MV-4-11 (cell line): ENCODE measurements at places on chromosomes 1 and 21.
A peak's percentile ranks its signal among the peaks of the same experiment; 100 is the strongest.

GRCh38 chr1:1630191-1630964 is 1.6 kb upstream of the MMP23B start:
- DNase-seq: peak; percentile 74

DNA sequence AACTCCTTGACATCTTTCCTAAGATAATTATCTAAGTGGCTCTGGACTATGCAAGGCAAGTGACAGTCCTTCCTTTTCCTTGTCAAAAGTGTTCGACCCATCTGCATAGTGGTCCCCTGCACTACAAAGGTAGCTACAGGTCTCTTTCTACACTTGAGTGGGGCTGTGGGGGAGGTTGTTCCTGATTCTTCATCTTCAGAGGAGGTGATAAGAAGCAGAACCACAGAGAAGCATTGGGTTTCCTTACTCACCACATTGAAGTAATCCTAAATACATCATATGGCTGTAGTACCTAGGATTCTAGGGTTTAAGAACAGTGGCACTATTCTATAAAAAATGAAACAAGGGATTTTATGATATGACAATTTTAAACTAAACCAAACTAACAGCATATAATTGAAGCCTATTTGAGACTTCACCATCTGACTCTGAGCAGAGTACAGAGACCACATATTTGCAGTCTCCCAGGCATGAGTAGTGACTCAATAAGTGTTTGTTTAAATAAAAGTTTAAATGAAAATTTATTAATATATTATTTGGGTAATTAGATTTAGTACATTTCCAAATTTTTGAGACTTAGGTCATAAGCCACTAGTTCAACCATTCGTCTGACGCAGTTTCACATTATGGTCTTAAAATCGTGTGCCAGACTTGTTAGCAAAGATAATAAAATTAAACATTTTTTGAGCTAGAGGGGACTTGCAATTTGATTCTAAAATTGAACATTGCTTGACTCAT is 54.9 kb upstream of the NEK7 start:
- peak; percentile 10 for DNase-seq

DNA sequence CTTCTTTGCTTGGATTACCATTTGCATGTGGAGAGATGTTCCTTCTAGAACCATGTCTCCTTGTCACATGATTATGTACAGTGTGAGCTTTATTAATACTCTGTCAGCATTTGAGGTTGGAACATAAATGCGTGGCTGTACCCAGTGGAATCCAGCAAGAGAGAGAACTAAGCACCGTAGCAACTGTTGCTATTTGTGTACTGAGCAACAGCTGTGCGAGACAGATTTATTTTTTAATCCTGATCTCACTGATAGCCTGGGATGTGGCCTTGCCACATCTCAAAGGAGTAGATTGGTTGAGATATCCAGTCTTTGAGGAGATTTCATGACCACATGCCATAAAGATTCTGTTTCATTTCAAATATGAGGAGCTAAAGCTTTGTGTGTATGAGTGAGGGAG is 43.4 kb downstream of the KIF1B start:
- peak; percentile 40 for DNase-seq

- no peak for DNase-seq
These were observed 286.0 kb downstream of the HLX start for GRCh38 chr1:221164951-221165838.

GRCh38 chr1:34885405-34886247 is 26.1 kb upstream of the SMIM12 start:
- DNase-seq: no peak

DNA sequence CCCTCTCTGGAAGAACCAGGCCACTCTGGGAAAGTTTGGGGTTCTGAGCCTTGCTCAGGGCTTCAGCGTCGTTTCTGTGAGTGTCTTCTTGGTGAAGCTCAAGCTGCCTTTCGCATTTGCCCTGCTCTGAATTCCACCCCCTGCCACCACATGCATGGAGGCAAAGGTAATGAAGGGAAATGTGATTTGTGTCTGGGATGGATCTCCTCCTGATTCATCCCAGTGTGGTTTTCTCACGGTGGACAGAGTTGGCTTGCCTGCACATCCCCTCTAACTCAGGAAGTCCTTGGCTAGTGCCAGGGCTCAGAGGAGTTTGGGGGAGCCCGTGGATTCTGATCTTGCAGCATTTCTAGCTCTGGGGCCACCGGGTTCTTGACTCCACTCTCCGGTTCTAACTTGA is 173.6 kb upstream of the RAB4A start:
- no peak for DNase-seq

DNA sequence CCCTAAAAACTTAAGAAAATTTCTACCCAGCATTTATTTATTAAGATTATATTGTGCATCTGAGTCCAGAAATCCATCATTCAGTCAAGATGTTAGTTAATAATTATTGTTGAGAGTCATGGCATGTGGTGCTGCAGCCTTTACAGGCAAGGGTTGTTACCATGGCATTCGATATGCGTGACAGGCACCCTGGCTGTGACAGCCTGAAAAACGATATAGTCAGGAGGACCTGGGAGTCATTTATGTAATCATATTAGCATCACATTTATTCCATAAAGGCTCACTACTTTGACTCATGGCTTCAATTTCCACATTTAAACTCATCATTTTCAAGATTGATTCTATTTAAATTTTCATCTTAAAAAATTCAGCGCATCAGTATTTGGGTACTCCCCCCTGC is 68.0 kb downstream of the CACHD1 start:
- no peak for DNase-seq

GRCh38 chr1:109882288-109883245 is 28.1 kb upstream of the CSF1 start:
- no peak for DNase-seq

DNA sequence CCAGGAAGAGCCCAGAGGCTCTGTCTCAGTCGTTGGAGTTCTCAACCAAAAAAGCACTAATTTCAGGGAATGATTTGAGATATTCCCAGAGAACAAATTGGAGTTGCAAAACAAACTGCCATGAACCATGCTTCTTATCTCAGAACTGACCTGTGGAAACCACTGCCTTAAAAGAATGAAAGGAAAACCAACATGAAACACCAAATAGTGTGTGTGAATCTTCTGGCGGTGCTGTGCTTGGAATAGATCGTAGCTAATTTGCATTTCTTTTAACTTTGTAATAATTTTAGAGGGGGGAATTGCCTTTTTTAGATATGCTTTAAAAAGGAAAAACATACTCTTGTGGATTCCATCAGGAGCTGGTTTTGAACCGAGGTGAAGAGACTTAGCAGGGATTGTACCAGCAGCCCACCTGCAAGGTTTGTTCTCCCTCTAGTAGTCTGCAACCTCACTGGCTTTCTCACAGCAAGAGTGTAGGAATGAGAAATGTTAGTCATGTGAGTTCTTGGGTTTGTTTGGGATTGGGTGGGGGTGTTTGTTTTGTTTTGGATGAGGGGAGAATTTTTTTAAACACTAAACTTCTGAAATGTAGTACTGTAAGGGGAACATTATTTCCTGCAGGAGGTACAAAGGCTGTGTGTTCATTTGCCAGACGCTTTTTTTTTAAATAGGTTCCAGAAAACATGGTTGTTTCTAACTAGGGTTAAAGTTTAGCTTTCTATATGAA is 45.7 kb upstream of the ANGPTL1 start:
- DNase-seq: no peak

GRCh38 chr1:42176902-42177519 is 12.5 kb upstream of the GUCA2A start:
- DNase-seq: no peak

DNA sequence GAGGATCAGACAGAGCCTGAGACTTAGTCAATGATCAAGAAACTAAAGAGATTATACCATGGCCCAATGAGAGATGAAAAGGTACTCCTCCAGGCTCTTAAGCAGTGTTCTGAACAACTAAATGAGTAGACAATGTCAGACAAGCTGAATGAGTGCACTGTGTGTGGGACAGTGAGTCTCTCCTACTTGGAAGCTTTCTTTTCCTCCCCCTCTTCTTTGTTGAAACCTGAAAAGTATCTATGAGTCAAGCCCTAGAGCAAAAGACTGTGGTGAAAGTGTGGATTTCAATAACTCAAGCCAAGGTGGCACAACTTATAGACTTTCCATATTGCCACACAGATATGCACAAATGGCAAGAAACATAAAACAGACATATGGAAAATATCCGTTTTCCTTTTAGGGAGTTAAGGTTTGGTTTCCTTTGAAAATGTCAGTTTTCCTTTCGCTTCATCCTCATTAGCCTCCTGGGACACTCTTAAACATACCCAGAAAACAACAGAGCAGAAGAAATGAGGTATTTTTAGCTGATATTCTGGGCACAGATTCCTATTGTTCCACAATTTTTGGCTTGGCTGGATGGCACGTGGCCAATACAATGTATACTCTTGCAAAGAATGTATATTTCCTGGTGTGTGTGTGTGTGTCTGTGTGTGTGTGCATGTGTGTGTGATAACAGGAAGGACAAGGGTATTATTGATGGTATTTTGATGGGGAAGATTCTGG is 96.6 kb downstream of the LMX1A start:
- no peak for DNase-seq

DNA sequence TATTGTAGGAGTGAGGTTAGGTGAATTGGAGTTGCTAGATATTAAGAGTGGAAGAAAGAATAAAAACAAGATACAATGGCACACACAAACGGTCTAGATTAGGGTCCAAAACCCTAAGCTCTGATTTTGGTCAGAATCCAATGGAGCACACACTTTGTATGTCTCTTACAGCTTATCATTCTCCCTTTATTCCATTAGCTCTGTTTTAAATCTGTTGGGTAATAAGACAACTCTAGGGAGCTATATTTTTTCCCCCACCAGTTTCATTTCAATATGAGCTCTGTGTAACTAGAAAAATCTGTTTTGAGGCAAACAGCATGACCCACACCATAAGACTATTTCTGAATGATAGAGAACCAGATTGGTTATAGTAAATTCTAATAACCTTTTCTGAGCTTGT is 465.6 kb downstream of the ADGRL2 start:
- no peak for DNase-seq

- peak; percentile 55 for DNase-seq
These were observed 34.9 kb upstream of the PPP1R15B start for GRCh38 chr1:204446413-204447111.

DNA sequence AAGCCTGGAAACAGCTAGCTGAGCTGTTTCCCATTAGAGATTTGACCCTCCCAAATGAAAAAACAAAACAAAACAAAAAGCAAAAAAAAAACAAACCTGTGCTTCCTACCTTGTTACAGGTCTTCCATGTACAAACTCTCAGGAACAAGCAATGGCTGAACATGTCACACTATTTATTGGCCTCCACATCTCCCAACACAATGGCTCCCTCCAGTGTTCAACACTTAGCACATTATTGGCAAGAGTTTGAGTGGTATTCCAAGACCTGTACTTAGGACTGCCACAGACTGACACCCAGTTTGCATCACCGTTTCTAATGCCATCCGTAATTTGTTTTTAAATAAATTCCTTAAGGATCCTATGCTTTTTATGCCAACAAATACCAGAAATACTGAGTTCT is 195.0 kb upstream of the OLFM3 start:
- peak; percentile 27 for DNase-seq

GRCh38 chr1:9128166-9128519 is 759 bp downstream of the GPR157 start:
- no peak for DNase-seq

- DNase-seq: peak; percentile 77
These were observed 169.7 kb downstream of the PBX1 start for GRCh38 chr1:164728719-164729118.

DNA sequence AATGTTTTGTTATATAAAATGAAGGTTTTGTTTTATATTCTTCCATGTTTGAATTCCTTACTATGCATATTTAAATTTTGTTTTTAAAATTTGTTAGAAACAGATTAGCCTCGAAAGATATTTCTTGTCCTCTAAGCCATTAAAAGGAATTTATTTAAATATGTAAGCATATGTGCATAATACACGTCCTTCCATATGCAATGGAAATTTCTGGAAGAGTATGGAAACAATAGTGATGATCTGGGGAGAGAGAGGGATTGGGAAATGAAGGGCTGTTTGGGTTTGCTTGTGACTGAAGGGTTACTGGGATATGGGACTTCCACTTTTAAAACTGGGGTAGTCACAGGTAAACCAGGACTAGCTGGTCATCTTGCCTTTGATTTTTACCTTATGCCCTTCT is 21.1 kb downstream of the ECHDC2 start:
- no peak for DNase-seq

GRCh38 chr1:9413877-9414213 is 121.2 kb downstream of the SPSB1 start:
- DNase-seq: no peak
